ENCODE measurements at places on chromosomes 11 and 22.

DNA sequence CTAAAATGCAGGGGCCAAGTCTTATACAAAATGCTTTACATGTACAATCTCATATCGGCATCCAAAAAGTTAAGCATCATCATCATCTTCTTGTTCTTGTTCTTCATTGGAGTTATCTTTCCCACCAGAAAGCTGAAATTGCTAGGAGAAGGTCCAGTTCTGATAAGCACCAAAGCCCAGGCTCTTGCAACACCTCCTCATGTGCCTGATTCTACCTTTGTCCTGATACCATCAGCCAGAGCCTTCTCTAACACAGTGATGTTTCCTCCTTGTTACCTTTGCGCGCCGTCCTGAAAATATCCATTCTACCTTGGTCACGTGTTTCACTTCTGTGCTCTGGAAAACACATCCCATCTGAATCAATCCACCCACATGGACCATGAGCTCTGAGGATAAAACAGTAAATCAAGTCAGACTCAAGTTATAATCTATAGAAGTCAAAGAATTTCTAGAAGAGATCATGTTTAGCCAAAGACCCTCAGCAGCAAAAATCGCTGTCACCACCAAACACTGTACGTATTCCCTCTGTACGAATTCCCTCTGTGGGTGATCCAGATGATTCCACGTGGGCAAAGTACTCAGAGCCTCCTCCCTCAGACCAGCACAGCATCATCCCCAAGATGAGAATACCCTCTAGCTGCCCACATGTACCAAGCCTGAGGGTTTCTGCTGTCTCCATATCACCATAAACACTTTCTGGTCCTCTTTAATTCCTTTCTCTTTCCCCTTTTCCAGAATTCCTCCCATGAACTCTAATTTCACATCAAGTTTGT is 19.0 kb downstream of the JAML start:
- DNase-seq: no peak

GRCh38 chr22:43136255-43136654 is 6.9 kb downstream of the MCAT start:
- no peak for DNase-seq

DNA sequence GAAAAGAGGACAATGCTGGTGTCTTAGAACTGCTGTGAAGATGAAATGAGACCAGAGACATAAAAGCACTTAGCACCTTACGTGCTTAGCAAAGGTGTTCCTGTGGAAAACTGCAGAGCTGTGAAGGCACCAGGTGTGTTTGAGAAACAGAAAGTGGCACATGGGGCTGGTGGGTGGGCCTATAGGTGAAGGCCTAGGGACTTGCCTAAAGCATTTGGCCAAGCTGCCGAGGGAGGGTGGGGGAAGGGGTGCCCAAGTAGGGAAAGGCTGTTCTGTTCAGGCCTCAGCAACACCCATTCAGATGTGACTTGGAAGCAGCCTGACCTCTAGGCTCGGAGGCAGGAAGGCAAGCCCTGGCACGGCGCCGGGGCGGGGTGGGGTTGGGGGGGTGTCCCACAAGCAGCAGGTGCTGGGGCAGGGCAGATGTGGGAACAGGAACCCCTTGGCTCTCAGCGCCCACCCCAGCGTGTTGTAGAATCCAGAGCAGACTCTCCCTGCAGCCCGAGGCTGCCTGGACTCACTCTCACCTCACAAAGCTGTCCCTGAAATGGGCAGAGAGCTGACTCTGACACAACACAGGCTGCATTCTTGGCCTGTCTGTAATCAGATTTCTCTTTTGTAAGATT is 366.7 kb upstream of the NARS2 start:
- no peak for DNase-seq

- no peak for DNase-seq
These were observed 257.0 kb upstream of the C11orf87 start for GRCh38 chr11:109165035-109165434.
